ENCODE measurements at places on chromosomes 5 and 9.
A peak's percentile ranks its signal among the peaks of the same experiment; 100 is the strongest.

DNA sequence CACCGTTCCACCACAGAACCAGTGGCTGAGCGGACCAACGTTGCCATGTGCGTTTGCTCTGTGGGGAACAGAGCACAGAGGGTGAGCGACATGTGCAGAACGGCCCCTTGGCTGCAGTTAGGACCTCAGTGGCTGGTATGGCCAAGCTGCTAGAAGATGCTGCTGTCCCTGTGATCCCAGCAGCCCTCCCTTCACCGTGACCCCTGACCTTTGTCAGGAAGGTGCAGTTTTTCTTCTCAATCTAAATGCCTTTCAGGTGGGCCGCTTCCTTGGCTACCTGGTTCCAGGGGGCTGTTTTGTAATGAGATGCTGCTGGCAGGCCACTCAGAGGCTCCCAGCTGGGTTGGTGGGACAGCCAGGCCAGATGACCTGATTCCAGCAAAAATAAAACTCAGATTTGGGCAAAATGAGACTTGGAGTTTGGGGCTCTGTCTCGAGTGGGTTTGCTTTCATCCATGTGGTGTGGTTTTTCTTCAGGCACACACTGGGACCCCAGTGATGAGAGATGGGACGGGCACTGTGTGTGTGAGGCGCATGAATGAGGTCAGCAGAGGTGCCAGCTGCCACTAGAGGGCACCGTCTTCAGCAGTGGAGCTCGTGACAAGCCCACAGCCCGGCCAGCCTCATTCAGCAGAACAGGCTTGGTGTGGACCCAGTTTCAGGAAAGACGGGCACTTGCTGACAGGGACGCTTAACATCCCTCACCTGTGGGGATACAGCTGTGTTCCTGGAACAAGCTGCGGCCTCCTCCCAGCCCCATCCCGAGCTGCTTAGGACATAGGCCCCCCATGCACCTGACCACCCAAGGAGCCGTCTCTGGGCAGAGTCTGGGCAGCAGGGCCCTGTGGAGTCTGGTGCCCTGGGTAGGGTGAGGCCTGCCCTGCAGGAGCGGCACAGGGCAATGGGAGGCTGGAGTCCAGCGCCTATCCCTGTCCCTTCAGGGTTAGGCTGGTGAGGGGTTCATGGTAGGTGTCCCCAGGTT lies 4.1 kb downstream of the MRPS2 start:
- peak; percentile 65 for DNase-seq

GRCh38 chr5:171581781-171582180 lies 162.3 kb downstream of the FGF18 start:
- no peak for DNase-seq

- peak; percentile 94 for DNase-seq
Measured at GRCh38 chr9:109010746-109011145, 2.6 kb downstream of the CTNNAL1 start.

DNA sequence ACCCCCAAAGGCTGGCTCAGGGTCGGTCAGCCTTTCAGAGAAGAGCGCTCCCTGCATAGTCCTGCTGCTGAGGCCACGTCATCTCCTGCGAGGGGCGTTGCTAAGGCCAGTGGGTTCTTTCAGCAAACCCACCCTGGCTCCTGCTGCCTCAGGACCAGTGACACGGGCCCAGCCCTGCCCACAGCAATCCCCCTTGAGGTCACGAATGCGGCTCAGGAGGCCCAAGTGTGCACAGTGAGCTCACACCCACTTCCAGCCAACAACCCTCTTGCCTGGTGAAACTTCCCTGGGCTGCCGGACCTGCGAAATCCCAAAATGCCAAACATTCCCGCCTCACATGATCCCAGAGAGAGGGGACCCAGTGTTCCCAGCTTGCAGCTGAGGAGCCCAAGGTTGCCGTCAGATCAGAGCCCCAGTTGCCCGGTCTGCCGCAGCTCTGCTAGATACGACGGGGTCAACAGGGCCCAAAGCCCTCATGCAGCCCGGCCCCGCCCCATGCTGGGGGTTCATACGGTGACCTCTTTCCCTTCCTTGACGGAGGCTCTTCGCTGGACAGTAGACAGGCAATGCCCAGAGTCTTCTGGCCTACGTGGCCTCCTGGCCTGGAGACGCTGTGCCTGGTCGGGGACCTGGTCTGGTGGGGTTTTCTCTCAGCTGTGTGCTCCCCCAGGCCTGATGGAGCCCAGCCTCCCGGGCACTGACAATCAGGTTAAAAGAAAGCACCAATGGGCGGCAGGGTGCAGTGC lies 116.4 kb upstream of the COL5A1 start:
- DNase-seq = no peak

DNA sequence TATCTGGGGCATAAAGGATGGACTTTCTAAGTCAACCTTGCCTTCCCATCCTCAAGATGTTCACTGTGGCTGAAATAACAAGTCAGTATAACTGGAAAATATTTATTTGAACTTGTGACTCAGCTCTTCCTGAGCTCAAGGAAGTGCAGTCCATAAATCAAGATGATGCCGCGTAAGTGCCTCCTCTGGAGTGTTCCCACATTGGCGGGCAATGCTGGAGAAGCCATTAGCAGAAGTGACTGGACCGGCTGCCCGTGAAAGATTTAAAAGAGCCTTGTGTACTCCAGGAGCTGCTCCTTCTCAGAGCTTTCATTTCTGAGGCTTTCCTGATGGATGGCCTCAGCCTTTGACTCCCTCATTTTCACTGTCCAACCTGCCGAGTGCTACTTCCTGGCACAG lies 17.4 kb downstream of the TMOD1 start:
- DNase-seq = peak; percentile 52

DNA sequence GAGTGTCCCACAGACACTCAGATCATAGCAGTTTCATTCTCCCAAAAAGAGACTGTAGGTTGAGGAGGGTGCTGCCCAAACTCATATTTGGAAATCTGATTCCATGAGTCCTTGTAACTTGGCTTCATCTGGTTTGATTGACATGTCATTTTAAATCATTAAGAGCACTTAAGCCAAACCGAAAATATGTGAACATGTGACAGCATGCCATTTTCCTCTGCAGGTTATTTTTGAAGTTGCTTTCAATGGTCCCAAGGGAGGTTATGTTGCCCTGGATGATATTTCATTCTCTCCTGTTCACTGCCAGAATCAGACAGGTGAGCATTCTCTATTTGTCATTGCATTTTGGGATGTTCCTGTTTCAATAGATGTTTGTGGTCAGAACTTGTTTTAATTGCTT lies 87.6 kb downstream of the MAMDC2 start:
- DNase-seq = no peak

DNA sequence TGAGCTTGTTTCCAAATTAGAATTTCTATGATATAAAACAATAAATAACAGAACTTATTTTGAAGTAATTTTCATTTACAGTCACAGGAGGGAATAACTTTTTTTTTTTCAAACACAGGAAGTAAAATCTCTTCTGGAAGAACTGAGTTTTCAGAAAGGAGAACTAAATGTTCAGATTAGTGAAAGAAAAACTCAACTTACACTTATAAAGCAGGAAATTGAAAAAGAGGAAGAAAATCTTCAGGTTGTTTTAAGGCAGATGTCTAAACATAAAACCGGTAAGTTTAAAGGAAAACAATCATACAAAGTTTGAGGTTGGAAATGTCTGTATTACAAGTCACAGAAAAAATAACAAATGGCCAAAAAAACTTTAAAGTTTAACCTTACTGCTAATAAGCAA lies 41.6 kb downstream of the RAB14 start:
- DNase-seq = no peak

GRCh38 chr5:55327281-55327680 lies 19.5 kb downstream of the MTREX start:
- no peak for DNase-seq

DNA sequence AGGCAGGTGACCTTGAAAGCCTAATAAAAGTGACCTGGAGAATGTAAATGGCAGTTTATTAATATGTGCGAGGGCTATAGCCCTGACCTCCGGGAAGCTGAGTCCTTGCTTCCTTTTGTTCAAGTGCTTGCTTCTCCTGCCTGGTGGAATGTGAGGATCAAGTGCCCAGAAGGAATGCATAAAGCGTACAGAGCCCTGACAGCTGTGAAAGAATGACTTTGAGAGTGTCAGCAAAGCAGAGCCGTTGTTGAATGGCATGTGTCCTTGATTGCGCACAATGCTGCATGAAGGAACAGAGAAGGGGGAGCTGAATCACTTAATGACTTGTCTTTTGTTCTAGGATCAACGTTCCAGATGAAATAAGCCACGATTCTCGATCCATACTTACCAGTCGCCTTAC lies 133.0 kb downstream of the SLF1 start:
- no peak for DNase-seq

GRCh38 chr9:22354699-22355384 lies 91.8 kb upstream of the DMRTA1 start:
- DNase-seq = peak; percentile 61

DNA sequence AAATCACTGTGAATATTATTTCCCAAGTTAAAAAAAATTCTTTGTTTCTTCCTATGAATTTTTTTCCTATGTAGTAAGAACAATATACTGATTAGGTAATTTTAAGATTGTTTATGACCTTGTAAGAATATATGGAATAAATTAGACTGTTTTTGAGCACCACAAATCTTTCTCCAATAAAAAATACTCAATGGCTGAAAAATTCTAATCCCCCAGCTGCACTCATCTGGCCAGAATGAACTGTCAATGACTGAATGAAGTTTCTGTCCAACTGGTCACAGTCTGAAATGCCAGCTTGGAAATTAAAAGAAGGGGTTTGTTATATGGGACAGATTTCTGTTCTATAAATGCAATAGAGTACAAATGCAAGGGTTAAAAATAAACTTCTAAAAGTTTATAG lies 569.5 kb upstream of the SEMA6A start:
- no peak for DNase-seq

GRCh38 chr5:76137887-76138542 lies 54.8 kb downstream of the SV2C start:
- no peak for DNase-seq

- no peak for DNase-seq
Measured at GRCh38 chr5:159802661-159803060, 113.6 kb upstream of the ADRA1B start.

- DNase-seq = no peak
Measured at GRCh38 chr9:94980947-94981722, 254.6 kb downstream of the AOPEP start.

All from iris pigment epithelial cell (primary cell).